ENCODE measurements at places on chromosomes 2 and 18.

GRCh38 chr2:153291718-153292117, 186.8 kb downstream of the RPRM start:
- DNase-seq = no peak

DNA sequence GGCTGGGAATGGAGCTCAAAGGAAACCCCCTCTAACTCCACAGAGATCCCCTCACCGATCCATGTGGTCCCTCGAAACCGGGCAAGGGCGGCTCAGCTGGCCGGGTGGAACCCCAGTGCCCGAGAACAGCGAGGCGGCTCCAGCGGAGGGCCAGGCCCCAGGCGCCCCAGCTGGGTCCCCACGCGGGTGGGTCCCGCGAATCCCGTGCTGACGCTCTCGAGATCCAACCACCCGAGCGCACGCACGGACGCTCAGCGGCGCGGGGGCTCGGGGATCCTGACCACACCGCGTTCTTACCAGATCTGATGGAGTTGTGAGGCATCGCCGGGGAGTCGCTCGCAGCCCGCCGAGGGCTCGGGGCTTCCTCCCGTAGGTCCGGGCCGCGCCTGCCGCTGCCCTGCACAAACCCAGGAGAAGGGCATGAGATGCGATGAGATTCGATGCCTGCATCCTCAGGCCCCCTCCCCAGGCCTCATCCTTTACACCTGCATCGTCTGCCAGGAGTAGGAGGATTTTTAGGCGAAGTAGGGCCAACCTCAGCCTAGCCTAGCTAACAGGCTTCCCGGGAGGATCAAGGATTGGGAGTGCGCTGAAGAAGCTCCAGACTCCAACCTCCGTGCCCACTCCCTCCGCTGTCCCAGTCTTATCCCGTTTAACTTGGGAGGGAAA, 514 bp downstream of the PAX8 start:
- no peak for DNase-seq

GRCh38 chr18:9823805-9824473, 61.8 kb upstream of the TXNDC2 start:
- no peak for DNase-seq

DNA sequence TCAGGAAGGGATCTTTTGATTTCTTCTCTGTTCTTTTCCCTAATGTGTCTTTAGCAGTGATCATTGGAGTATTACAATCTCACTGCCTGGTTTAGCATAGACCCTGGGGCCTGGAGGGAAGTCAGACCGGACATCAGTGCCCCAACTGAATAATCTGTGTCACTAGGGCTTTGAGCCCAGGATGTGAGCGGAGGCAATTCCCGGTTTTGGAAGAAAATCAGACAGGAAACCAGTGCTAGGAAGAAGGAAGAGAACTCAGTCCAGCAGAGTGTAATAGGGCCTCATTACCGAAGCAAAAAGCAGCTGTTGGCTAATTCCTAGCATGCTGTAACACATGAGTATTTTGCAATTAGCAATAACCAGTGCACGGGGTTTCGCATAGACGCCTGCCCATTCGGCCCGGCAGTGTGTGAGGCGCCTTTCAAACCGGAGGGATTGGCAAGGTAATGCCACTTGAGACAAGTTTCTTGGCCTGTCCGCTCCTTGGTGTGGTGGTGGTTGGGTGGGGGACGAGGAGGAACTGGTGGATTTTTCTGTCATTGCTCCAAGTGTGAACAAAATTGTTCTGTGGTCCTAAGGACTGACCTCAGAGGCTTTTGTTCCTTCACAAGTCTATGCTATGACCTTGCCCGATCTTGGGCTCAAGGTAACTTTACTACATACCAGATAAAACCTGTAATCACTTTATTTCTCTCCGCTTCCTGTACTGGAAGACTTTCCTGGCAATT, 2.8 kb downstream of the FOSL2 start:
- DNase-seq = peak; percentile 85

DNA sequence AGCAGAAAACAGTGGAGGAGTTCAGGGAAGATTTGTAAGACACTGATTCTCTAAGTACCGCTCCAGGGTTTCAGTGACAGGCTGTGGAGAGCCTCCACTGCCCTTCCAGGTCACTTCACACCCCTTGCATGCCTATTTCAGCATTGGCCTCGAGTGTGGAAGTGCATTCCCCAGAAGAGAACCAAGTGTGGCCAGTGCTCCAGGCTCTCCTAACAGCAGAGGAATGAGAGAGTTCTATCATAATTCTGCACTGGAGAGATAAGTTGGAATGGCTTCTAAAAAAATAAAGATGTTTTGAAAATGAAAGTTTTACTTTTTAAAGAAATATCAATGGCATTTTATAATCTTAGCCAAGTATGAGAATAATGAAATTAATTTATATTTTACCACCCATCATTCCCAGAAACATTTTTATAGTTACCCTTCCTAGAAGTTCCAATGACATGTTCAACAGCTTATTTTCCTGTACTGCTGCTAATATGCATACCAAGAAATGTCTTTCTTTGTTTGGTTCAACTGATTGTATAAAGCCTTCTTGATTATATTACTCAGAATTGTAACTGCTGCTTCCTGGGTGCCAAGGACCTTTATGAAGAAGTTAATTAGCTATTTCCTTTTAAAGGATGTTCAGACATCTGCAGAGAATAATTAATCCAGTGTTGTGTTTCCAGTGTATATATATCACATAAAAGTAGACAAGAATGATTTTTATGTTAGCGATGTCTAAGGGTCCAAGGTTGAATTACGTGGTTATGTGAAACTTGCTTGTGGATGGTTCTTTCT, 61.0 kb upstream of the SERPINE2 start:
- DNase-seq = no peak

- no peak for DNase-seq
These were observed 101.5 kb downstream of the GALNT1 start for GRCh38 chr18:35683021-35683420.

DNA sequence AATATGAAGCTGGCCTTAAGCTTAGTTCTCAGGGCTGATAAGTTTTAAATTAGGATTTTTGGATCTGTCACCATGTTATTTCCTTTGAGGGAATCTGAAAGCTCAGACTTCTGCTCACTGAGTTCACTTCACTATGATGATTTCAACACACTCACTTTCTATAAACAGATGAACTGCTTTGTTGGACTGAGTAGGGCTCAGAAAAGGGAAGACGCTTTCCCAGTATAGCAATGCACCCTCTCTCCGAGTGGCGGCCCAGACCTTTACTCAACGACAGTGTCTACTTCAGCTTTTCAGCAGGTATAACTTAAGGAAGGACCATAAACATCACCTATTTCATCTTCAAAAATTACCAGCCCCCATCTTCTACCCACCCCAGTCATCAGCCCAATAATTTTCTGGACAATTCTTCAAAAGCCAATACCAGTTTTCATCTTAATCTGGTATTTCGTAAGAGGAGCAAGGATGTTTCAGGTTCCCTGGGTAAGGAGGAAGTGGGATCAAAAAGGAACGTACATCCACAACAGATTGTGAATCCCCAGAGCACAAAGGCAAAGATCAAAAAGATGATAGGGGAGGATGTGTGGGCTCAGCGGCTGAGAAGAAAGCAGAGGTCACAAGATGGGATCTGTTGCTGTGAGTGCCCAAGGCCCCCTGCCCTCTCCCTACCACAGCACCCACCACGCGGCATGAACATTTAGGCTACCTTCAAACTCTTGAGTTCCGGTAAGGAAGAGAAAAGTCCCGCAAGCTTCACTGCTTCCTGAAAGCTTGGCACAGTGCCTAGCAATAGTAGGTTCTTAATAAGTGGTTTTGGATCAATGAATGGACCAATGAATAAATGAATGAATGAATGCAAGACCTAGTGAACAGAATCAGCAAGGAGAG, 41.9 kb downstream of the LPIN2 start:
- no peak for DNase-seq

DNA sequence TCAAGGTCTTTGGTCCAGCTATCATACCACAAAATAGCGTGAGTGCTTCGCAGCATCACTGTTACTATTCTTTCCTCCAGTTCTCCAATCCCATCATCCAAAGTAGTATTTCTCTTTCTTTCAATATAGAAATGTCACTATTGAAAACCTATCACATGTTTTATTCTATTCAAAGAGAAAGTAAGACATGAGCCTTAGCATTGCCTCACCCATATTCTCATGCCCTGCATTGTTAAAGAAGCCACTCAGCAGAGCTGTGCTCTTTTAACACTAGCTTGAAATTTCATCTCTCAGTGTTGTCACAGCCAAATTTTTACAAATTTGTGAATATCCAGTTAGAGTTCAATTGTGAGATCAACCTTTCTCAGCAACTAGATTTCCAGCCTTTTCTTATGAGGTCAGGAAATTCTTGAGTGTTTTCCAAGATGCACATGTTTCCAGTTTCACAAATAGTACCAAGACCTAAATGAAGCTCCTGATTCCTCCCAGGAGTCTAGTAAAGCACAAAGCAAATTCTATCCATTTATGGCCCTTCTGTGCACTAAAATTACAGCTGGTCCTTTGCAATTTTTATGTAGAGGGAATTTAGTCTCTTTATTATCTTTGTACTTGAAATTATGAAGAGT, 343.7 kb downstream of the SPAG16 start:
- no peak for DNase-seq

GRCh38 chr2:16140771-16141640, 200.7 kb downstream of the MYCN start:
- DNase-seq = no peak

- no peak for DNase-seq
These were observed 132.9 kb downstream of the MYO5B start for GRCh38 chr18:50061876-50062517.

- DNase-seq = no peak
These were observed 62.9 kb downstream of the AFTPH start for GRCh38 chr2:64586883-64587481.

DNA sequence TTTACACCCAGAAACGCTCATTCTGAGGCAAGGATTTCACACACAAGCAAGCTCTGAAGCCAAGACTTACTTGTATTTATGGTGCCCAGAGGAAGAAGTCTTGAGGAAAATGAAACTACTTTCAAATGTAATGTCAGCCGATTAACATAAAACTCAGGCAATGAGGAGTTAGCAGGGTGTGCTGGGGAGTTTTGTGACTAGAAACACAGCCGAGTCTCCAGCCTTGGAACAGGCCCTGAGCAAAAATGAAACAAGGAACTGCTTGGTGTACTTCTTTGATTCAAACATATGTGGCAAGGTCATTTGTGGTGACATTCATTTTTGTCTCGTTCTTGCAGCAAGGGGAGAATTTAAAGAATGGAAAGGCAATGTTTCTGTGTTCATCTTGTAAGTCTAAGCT, 4.5 kb downstream of the DYTN start:
- no peak for DNase-seq

DNA sequence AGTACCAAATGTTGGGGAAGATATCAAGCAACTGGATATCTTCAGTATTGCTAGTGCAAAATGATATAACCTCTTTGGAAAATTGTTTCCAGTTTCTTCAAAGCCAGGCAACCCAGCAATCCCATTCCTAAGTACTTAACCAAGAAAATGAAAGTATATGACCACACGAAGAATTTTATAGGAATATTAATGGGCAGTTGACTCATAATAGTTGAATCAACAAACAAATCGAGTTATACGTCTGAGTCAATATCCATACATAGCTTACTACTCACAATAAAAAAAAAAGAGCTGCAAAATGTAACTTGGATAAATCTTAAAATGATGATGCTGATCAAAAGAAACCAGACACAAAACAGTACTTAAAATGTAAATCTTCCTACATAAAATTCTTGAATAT, 810.4 kb downstream of the METTL4 start:
- no peak for DNase-seq

DNA sequence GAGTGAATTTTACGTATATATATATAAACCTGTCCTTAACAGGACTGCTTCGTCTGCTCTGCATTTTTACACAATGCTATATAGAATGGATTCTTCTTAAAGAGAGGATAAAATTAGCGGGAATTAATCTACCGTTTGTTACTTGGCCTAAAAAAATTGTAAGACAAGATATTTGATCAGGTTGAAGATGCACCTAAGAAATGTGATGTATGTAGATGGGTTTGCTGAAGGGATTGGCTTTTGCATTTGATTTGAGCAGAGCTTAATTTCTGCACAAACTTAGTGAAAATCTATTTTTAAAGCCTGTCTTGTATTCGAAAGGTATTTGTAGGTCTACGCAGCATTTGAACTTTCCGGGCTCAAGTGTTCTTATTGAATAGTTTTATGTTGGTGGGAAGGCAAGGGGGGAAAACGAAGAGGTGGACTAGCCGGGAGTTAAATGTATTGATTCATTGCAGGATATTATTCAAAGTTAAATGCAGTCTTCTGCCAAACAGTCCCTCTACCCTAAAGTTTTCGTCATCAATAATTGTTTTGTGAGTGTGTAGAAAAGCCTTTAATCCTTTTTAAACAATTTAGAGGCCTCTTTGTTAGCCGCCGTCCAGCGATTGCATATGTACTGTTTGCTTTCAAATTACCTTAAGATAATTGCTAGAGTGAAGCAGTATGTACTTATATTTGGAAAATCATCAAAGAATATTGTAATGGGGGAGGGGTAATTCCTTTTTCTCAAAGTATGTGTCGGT, 1.2 kb downstream of the PPP1CB start:
- no peak for DNase-seq

- no peak for DNase-seq
These were observed 69.9 kb downstream of the ODC1 start for GRCh38 chr2:10378189-10378588.

DNA sequence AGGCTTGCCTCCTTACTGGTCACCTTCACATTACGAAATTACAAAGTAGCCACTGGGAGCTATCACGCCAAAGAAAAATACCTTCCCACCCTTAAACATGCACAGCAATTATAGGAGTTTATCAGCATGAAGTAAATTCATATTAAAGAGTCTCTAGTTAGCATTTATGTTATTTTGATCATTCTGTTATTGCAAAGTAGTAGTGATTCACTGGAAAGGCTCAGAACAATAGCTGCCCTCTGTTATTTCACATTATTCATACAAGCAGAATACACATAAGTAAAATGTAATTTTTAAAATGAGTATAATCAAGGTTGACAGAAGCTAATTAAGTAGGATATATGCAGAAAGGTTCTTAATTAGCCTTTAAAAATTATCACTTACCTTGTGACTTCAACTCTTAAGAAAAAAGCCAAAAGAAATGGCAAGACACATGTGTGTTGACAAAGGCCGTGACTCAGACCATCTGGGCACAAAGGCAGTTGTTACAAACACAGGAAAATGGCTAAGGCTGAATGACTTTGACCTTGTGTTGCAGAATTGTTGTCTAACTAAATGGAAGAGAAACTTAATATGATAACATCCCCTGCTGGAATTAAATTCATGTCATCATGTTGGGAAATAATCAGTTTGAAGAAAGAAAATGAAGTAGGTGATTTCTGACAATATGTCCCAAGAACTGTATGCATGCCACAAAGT, 108.3 kb downstream of the ARL6IP6 start:
- no peak for DNase-seq

GRCh38 chr2:119315241-119315925, 51.3 kb downstream of the C2orf76 start:
- no peak for DNase-seq
